ENCODE measurements at places on chromosomes 11 and 22.

GRCh38 chr22:36734171-36735058 lies 30.9 kb upstream of the CACNG2 start:
- no peak for DNase-seq

DNA sequence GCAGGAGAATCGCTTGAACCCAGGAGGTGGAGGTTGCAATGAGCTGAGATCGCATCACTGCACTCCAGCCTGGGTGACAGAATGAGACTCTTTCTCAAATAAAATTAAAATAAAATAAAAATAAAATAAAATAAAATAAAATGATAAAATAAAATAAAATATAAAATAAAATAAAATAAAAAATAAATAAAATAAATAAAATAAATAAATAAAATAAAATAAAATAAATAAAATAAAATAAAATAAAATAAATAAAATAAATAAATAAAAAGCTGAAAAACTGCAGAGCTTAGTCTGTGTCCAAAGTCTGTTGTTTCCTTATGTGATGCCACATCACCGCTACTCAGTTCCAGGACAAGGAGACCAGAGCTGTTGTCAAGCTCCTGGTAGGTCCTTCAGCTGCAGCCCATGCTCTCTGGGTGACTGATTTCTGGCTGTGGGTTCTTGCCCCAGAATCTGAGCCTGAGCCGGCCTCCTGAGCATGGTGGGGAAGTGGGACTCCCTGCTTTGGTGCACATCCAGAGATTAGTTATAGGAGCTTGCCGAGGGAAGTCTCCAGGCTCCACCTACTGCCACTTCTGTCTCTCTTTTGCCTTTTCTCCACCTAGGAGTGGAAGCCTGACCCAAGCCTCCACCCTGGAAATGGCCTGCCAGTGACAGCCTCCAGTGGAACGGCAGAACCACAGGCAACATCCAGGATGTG lies 31.3 kb upstream of the ADA2 start:
- DNase-seq = no peak

GRCh38 chr22:37165940-37166674 lies 16.4 kb upstream of the IL2RB start:
- DNase-seq = no peak

- DNase-seq = no peak
Observed at GRCh38 chr22:22022255-22022840, 39.8 kb upstream of the TOP3B start.

GRCh38 chr11:46242041-46242951 lies 35.2 kb upstream of the CREB3L1 start:
- DNase-seq = no peak

DNA sequence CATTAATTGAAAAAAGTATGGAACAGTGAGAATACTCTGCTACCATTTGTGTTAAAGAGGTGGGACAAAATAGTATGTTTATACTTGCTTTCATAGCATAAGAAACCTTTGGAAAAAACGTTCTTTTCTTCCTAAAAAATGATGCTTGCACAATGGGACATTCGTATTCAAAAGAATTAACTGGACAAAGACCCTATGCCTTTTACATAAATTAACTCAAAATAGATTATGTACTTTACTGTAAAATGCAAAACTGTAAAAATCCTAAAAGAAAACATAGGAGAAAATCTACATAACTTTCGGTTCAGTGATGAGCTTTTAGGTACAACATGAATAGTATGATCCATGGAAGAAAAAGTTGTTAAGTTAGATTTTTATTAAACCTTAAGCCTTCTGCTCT lies 166.2 kb downstream of the NELL1 start:
- DNase-seq = no peak

GRCh38 chr11:77300695-77301094 lies 791 bp downstream of the GDPD4 start:
- DNase-seq = no peak

GRCh38 chr11:30411383-30411782 lies 88.5 kb downstream of the ARL14EP start:
- no peak for DNase-seq

GRCh38 chr11:10352921-10353550 lies 48.2 kb downstream of the ADM start:
- DNase-seq = no peak

DNA sequence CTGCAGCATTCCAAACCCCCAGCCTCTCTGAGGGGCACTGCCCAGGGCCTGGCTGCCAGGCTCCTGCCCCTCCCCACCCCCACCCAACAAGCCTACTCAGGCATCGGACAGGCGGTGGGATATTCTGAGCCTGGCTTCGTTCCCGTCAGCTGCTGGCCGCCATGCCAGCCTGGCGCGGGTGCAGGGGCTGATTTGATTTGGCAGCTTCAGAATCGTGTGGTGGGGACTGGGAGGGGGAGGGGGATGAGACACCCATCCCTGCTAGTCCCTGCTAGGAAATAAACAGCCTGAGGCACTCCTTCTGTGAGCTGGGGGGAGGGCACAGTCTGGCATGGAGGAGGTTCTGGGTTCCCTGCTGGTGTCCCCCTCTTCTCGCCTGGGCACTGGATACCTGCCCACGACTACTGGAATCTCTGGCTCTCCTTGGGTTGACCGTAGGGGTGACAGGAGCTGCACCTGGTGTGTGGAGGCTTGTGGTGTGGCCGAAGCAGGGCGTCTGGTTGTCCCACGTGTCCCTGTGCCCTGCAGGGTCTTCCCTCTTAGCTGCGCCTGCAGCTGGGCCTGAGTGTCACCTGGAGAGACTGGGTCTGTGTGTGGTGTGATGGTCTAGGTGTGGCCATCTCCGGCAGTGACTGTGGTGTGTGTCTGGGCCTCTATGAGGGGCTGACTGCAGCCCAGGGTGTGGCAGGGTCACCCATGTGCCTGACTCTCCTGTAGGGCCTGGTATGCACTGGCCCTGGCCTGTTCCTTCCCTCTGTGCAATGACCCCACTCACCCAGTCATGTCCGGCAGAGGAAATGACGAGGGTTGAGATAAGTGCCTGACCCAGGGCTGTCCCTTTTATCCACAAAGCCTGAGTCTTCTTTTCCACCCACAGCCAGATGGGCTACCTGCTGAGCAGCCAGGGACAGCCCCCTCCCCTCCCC lies 42.2 kb downstream of the PDE2A start:
- DNase-seq = no peak

DNA sequence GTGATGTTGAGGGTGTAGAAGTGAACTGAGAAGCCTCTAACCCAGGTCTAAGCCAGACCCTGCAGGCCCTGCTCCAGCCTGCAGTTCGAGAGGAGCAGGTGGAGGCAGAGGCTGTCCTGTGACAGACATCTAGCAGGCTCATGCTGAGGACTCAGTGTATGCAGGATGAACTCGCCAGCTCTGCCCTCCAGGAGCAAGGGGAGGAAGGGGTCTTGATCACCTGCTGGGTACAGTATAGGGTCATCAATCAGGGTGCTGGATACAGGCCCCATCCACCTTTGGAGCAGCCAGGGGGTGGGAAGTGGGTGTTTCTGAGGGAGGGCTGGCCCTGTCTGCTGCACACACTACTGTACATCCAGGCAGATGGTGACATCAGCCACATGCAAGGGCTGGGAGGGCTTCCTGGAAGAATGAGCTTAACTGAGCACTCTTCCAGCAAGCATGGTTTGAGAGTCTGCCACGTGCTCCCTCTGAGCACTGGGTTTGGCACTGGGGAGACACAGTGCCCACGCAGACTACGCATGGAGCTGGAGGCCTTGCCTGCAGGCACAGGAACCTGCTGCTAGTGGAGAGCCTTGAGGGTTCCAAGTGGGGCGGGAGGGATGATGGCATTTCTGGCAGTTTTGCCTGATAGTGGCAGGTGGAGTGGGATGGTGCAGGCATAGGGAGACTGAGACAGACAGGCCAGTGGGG lies 9.2 kb downstream of the MAPK8IP1 start:
- no peak for DNase-seq

GRCh38 chr11:69531717-69532088 lies 50.2 kb downstream of the LINC01488 start:
- no peak for DNase-seq

DNA sequence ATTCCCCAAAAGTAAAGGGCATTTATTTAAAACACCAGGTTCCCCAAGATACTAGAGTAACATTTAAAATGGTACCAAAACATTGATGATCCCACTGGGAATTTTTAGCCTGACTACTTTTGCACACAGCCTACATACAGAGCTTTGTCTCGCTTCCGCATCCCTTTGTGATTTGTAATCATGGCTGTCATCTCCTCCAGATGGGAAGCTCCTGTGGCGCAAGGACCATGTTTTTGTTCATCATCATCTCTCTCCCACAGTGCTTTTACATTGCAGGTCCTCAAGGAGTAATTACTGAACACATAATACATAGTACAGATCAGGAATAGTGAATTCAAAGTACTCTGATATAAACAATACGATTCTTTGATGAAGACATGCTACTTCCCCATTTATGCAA lies 231.2 kb upstream of the MTNR1B start:
- no peak for DNase-seq

- no peak for DNase-seq
Observed at GRCh38 chr11:15045891-15046290, 27.5 kb upstream of the CALCB start.

GRCh38 chr11:7019500-7020182 lies 505 bp downstream of the ZNF214 start:
- DNase-seq = no peak

DNA sequence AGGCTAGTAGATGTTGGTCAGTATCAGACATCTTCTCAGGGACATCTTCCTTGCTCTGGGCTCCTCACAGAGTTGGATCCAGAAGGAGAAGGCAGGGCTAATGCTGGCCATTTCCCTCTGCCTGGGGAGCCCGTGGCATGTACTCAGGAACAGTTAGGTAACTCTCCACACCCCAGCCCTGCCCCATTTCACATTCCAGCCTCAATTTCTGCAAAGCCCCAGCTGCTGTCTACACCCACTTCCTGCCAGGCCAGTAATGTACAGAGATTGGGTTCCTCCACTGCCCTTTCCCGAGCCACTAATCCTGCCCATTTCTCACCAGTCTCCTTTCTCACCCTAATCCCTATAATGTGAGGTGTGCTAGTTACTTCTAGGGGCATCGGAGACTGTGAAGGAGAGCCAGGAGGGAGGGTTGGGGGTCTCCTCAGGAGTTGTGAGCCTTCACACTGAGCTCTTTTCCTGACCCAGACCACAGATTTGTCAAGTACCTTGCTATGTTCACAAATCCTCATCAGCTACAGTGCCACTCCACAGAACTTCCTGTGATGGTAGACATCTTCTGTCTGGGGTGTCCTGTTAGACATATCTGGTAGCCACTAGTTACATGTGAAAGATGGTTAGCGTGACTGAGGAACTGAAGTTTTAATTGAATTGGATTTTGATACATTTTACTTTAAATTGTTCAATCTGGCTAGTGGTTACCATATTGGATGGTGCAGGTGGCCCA lies 1.3 kb upstream of the SEC14L3 start:
- no peak for DNase-seq

DNA sequence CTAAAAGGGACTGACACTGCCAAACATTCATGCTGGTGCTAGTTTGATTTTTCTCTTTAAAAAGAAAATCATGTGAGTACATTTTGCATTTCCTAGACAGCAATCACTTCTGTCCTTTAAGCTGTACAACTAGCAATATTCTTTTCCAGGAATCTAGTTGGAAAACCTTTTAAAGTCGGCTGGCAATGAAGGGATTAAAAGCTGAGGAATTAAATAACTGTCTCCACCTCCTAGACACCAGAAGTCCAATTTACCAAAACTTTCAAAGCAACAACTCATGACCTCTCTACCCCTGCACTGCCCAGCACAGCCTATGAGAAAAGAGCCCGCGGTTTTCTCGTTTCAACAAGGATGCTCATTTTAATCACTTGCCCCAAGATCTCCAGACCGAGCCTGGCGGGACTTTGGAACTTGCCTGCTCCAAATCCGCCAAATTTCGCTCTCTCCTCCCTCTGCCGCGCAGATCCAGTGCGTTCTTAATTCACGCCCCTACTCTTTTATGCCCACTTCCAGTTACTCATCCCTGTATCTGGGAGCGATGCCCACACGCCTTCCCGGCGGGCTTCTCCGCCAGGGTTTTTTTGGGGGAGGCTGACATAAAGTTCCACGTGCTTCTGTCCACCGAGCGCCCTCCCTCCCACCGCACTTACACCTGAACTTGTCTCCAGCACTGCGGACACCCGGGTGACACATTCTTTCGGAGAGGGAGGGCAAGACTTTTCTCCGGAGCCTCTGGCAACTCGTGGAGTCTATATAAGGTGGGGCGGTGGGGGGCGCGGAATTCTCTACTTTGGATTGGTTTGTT lies 2.5 kb downstream of the MPPED2 start:
- DNase-seq = no peak

DNA sequence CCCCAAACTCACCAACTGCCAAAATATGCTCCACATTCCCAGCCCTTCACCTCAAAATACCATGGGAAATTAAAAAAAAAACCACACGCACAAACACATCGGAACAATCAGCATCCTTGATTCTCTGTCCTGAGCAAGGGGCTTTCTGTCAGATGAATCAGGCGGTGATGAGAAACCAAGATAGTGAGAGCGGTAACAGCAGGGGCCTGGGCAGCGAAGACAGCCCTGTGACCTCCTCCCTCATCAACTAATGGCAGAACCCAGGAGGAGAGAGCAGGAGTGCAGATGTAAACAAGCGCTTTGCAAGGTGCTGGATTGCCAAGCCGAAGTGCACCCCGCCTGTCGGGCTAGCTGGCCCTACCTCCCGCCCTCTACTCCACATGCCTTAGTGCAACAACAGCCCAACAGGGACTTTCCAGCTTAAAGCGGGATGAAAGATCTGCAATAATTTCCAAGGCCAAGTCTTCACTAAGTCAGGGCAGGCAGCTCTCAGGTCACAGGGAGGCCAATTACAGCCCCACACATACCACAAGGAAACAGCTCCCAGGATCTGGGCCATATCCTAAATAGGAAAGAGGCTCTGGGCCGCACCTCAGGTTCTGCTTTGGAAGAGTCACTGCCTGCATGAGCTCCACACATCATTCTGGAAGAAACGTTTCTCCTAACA lies 72.2 kb upstream of the BID start:
- DNase-seq = no peak

DNA sequence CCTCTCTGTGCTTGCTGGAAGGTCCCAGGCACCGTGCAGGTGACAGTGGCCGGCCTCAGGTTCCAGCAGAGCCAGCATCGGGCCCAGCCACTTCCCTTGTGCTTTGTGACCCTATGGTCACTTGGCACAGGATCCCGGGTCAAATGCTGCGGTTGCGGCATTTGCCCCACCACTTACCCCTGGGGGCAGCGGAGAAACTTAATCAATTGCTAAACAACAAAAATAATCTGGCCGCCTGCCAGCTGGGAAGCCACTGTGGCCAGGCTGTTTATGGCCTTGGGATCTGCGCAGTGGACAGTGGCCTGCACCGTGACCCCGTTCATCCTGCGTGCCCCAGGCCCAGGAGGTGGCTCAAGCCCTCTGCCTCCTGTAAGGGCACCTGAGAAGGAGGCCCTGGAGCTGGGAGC lies 65.0 kb downstream of the LRP5 start:
- DNase-seq = no peak

Measured in activated CD4-positive, alpha-beta T cell treated with anti-CD3 and anti-CD28 coated beads, Interleukin-2, Interleukin-4, amounts not matched to agents 100 ng/mL and 50 ng/mL, durations not matched to agents 16 hours and 8 hours (primary cell).